Testis (tissue), 5 donors: ENCODE measurements at places on chromosomes 5 and 9.

DNA sequence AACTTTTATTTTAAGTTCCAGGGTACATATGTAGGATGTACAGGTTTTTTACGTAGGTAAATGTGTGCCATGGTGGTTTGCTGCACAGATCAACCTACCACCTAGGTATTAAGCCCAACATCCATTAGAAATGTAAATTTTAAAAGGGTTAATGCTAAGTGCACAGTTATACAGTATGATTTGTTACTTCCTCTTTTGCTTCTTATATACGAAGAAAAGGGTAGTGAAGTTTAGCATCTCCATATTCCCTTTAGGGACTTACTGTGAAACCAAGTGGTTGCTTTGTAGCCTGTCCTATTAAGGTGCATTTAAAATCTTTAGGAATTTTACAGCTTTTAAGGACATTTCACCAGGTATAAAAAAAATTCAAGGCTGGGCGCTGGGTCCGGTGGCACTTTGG is 46.4 kb downstream of the RBM27 start:
- DNase-seq, result no peak

- peak; percentile 12 for DNase-seq
These were observed 112.6 kb downstream of the CACNA1B start for GRCh38 chr9:137989999-137990715.

- DNase-seq, result no peak
These were observed 7.9 kb downstream of the ISL1 start for GRCh38 chr5:51391175-51391574.

- DNase-seq, result no peak
These were observed 3.3 kb downstream of the MEF2C start for GRCh38 chr5:88879724-88880123.

GRCh38 chr5:6634788-6635430 is 1.7 kb downstream of the SRD5A1 start:
- DNase-seq, result no peak

DNA sequence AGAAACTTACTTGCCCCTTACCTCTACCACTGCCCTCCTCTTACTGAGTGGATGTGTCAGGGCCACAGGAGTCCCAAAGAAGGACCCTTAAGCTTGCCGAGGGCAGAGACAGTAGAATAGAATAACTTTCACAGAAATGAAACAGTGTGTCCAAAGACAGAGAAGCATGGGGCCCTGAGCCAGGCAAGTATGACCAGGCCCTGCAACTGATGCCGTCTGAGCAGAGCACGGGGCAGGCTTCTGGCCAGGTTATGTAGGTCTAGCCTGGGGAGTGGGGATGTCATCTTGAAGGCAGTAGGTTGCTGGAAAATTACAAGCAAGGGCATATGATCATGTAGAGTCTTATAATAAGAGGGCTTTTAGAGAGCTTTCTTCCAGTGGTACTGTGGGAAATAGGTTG is 415.4 kb downstream of the KDM4C start:
- DNase-seq, result peak; percentile 87

DNA sequence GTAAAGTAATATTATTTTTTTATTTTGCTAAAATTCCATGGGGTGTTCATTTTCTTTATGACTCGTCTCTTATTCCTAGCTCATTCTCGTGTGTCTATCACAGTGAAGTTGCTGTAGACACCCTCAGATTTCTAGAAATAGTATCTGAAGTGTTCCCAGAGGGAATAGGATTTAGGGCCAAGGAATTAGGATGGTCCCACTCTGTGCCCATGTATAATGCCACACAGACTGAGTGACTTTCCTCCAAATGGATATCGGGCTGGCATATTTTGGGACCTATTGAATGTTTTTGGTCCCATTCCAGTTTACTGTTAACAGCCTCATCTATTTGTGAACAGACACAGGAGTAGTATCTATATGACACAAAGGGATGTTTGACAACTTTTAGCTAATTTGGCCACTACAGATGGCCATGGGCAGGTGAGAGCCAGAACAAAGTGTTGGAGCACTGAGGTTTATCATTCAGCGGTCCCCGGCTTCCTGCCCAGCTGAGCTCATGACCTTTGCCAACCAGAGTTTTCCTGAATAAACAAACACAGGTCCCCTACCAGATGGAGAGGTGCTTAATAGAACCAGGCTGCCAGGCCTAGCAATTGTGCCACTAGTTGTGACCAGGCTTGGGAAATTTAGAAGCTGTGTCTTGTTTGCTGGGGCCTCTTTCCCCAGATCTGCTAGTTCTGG is 46.9 kb downstream of the MAP1B start:
- DNase-seq, result no peak

DNA sequence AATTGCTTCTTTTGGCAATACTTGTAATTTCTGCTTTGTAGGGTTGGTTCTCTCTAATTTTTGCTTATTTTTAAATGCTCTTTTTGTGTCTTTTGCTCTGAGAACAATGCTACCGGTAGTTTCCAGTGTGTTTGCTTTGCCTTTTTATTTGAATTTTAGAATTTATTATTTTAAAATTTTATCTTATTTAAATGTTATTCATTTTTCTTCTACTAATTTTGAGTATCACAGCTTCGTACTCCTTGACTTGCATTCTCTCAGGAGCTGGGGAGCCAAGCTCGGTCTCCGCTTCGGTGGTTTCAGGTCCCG is 45.9 kb downstream of the ANXA2R start:
- DNase-seq, result no peak

- DNase-seq, result no peak
These were observed 75.0 kb downstream of the HMHB1 start for GRCh38 chr5:143886651-143887638.

GRCh38 chr5:44679214-44679613 is 129.5 kb upstream of the MRPS30 start:
- DNase-seq, result no peak

DNA sequence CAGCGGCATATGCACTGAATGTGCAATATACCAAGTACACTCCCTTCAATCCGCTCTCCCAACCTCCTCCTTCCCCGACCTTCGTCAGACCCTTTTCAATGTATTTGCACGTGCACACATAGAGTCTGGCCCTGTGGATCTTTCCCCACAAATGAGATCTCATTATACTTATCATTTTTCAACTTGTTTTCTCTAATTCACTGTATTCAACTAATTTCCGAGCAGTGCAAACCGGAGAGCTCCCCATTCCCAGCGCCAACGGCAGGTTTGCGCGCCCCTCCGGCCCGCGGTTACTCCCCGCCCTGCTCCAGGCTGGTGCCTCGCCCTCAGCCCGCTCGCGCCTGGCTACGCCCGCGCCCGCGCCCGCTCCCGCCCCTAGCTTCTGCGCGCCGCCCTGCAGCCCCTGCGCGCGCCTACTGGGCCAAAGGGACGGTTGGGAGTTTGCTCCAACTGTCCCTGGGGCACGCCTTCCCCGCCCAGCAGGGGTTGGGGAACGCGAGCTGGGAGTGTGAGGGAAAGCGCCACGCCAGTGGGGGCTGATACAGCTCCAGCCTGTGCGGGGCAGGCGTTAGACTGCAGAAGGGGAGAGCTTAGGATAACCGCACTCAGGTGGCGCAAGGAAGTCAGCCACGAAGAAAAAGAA is 3.3 kb upstream of the CDC20B start:
- DNase-seq, result peak; percentile 55

GRCh38 chr9:110521206-110521605 is 58.3 kb downstream of the SVEP1 start:
- DNase-seq, result no peak

GRCh38 chr5:137072361-137073115 is 426.6 kb downstream of the SPOCK1 start:
- DNase-seq, result peak; percentile 40

DNA sequence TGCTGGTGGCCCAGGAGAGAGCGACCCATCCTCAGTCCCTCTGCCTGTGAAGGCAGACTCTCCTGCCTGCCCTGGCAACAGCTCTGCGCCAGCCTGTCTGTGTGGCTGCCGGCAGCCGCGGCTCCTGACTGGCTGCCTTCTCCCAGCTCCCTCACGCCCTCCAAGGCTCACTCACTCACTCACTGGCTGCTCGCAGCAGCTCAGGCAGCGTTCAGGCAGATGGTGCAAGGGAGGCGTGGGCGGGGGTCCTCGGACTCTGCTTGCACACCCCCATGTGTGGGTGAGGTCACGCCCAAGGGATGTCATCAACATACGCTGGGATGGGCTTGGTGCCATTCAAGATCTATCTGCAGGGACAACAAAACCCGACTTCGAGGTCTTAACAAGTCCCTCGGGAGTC is 66.7 kb downstream of the DAB2IP start:
- DNase-seq, result peak; percentile 65

DNA sequence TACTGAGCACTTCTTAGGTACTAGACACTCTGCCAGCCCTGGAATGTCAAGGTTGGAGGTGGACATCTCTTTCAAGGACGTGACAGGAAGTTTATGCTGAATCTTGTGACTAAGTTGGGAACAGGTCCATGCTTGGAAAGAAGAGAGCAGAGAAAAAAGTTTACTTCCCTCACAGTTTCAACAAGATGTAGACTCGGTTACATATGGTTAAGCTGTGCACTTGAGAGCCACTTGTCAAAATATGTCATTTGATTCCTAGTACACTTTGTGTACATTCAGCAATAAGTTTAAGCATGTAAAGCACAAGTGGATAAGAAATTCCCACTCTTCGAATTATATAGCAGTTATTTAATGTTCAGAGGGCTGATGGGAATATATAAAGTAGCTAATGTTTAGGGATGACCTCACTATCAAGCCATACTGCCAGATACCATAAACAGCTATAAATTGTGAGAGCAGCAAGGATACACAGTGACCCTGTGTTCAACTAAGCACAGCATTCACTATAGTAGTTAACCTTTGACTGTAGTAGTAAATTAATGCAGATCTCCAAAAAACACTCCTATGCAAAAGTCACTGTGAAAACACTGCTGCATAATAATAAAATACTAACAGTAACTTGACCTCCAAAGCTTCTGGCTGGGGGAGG is 1944.6 kb upstream of the WWC1 start:
- DNase-seq, result no peak

- no peak for DNase-seq
These were observed 47.9 kb downstream of the OLFM1 start for GRCh38 chr9:135135171-135135928.

- DNase-seq, result no peak
These were observed 37.0 kb downstream of the DMRTA1 start for GRCh38 chr9:22483528-22484070.

DNA sequence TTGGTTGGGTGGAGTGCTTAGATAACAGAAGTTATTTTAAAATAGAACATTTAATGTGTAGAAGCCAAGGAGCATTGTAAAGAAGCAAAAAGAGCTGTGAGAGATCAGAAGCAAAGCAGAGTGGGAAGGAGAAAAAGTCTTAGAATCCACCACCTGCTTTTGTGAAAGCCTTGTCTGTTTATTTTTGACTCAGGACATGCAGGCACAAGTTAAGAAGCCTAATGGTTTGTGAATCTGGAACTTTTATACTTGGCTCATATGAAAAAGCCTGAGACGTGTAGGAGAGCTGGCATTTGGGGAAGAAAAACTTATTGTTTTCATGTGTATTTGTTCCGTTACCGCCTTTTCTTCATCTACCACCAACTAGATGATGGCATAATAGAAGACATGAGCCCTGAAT is 38.5 kb upstream of the ITGA2 start:
- no peak for DNase-seq

GRCh38 chr9:126411225-126411947 is 84.8 kb downstream of the MVB12B start:
- DNase-seq, result no peak

- DNase-seq, result peak; percentile 63
These were observed 23.4 kb downstream of the LCP2 start for GRCh38 chr5:170273968-170274710.

DNA sequence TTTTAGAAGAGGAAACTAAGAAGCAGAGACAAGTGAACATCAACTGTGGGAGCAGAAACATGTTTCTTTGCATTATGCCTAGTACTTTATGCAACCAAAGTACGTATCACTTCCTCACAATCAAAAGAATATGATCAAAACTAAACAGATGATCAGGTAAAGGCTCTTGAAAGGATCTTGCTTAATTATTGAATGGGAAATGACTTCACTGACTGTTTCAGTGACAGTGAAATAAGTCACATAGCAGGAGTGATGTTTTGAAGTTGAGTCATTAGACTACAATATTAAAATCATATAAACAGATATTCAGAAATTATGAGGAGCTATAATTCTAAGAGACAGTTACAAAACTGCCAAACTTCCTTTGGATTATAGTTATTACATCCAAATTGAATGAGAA is 527.3 kb downstream of the MTRR start:
- no peak for DNase-seq

GRCh38 chr5:62327138-62328053 is 21.4 kb downstream of the KIF2A start:
- no peak for DNase-seq

GRCh38 chr9:22237497-22238363 is 208.9 kb upstream of the DMRTA1 start:
- no peak for DNase-seq

DNA sequence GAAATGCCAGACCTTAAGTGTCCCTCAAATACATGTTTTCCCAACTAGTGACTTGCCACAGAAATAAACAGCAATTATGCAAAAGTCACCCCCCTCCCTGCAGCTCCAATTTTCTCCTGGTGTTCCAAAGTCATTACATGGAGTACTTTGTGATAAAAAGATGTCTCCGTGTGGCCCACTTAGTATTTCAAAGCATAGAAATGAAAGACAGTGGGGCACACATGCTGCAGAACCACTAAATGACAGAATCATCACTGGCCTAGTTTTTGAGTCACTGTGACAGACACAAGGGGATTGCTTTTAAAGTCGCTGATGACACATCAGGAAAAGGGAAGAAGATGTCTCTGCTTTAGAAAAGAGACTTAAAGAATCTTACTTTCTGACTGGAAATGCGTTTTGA is 323.4 kb downstream of the PSAT1 start:
- DNase-seq, result no peak

- DNase-seq, result peak; percentile 43
These were observed 5.8 kb upstream of the SNAPC3 start for GRCh38 chr9:15416880-15417279.

- no peak for DNase-seq
These were observed 18.9 kb downstream of the SEMA4D start for GRCh38 chr9:89478821-89479668.

- DNase-seq, result no peak
These were observed 81.9 kb upstream of the FREM1 start for GRCh38 chr9:14992081-14992480.
